ENCODE measurements at places on chromosomes 2 and 18.
A peak's percentile ranks its signal among the peaks of the same experiment; 100 is the strongest.

GRCh38 chr18:44388329-44388728 is 292.4 kb upstream of the SETBP1 start:
- DNase-seq: no peak

DNA sequence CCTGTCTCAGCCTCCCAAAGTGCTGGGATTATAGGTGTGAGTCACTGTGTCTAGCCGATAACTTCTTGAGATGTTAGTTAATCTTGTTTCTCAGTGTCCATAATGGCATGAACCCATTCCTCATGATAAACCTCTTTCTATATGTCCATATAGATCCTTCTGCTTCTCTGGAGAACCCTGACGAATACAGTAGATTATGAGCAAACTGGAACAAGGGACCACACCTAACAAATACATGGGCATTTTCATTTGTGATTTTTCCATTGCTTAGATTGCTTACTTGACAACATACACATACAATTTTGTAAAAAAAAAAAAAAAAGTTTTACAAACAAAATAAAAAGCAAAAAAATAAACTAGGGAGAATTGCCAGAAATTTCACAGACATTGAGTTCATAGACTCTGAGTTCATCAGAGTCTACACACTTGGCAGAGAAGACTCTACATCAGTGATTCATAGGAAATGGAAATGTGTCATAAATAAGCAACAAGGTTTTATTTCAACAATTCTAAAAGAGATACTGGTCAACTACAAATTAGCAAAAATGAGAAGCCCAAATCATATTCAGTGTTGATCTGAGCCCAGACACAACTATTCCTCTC is 96.7 kb downstream of the GALR1 start:
- no peak for DNase-seq

DNA sequence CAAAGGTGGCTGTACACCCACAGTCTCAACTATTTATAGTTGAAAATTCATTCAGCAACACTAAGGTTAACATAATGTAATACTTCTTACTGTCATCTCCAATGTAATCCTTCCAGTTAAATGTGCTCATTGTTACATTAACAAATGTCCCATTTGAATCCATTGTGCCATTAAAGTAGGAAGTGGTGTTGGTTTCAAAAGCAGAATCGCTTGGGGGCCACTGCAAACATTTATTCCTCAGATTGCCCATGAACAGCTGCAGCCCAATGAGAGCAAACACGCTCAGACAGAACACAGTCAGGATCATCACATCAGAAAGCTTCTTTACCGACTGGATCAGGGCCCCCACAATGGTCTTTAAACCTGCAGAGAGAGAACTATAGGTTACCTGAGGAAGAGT is 41.4 kb downstream of the SCN3A start:
- no peak for DNase-seq

GRCh38 chr2:71100195-71100964 is 29.6 kb downstream of the MCEE start:
- peak; percentile 25 for DNase-seq

DNA sequence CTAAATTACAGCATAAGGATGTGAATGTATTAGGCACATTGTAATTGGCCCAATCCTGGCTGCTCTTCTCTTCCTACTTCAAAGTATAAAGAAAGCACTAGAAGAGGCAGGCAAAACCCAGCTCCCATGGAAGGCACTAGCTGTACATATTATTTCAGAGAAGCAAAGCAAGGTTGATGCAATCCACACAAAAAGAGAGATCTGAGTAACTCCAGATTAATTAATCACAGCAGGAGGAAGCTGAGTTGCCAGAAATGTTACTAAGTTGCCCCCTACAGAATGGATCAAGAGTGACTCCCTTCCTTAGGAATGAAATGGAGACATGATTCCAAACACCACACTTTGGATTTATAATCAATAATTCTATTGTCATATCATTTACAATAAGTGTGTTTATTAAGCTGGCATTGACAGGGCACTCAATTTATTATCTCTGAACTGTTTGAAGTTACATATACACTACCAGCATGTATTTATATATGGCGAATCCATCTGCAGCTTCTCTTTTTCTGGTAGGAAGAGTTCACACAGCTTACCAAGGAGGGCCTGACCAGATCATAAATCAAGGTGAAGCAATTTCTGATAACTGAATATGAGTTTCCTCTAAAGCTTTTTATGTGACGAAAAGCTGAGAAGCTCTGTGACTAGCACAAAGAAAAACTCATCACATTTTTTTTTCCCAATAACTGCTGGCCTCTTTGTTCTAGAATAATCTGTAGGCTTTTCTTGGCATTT is 393.1 kb upstream of the LYPD1 start:
- no peak for DNase-seq

DNA sequence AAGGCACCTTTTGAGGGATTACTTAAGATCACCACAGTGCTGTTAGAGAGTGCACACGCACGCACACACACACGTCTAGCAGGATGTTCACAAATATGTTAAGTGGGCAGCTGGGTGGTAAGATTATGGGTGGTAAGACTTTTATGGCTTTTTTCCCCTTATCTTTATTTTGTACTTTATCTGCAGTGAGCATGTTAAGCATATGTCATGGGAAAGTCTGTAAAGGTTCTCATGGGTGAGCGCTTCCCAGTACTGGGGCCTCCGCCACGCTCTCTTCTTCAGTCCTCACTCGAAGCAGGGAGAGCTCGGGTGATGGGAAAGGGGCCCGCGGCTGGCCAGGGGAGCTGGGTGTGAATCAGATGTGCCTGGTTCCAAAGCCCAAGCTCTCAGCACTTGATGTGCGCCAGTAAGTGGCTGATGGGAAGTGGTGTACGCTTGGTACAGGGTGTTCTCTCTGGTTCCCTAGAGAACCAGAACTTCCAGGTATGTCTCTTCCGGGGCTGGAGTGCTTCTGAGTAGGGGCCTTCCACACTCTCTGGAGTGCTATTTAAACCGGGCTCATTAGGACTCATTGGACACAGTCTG is 83.9 kb upstream of the YWHAQ start:
- DNase-seq: no peak

GRCh38 chr18:486929-487740 is 13.4 kb downstream of the COLEC12 start:
- no peak for DNase-seq

DNA sequence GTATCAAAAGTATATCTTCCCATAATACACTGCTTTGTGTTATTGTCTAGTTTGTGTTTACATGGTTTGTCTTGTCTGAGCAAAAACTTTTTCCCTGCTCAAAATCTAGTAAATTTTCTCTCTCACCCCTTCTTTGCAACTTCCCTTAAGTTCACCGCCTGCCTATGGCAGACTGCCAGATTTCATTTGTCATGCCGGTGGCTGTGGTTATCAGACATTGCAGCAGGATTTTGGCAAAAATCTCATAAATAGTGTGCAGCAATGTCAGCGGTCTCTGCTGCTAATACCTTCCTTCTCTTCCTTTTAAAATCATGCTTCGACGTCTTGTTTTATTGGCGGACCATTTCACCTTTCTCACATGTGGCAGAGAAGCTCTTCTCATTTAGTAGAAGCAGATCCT is 45.6 kb upstream of the TMEM178A start:
- no peak for DNase-seq

GRCh38 chr2:95149397-95149984 is 10.2 kb downstream of the ZNF514 start:
- DNase-seq: no peak

GRCh38 chr2:222521099-222521498 is 96.8 kb downstream of the SGPP2 start:
- DNase-seq: no peak

DNA sequence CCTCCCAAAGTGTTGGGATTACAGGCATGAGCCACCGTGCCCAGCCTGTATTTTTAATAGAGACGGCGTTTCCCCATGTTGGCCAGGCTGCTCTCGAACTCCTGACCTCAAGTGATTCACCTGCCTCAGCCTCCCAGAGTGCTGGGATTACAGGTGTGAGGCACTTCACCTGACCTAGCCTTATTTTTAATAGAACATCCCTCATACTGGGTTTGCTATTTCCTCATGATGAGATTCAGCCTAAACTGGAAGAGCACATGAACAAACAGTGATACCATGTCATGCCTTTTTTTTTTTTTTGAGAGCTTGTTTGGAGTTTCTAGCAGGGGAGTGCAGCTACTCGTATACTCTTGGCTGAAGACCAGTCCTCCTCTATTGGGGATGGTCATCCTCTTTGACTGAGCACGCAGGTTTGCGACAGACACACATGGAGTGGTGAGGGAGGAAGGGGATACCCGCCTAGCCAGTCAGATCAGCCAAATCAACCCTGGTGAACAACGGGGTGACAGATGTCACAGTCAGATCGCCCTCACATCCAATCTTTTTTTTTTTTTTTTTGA is 67.6 kb downstream of the USP37 start:
- no peak for DNase-seq

DNA sequence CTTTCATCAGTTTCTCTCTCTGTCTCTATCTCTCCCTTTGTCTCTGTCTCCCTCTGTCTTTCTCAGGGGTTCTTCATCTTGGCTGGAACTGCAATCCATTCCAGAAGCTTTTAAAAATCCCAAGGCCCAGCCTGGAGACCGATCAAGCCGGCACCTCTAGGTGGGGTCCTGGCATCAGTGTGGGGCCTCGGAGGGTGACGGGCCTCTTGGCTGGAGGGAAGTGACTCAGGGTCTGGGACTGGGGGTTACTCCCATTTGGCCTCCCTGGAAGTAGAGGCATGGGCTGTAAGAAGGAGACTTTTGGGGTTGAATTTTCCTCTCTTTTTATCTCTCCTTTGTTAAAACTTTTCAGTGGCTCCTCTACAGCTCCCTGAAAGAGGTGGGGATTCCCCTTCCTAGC is 52.8 kb upstream of the OTOF start:
- DNase-seq: no peak

- no peak for DNase-seq
Measured at GRCh38 chr2:215260097-215260677, 51.7 kb upstream of the ATIC start.

- no peak for DNase-seq
Measured at GRCh38 chr18:76450452-76451395, 44.3 kb downstream of the ZNF516 start.

- DNase-seq: no peak
Measured at GRCh38 chr2:83949361-83949760, 509.7 kb downstream of the SUCLG1 start.

DNA sequence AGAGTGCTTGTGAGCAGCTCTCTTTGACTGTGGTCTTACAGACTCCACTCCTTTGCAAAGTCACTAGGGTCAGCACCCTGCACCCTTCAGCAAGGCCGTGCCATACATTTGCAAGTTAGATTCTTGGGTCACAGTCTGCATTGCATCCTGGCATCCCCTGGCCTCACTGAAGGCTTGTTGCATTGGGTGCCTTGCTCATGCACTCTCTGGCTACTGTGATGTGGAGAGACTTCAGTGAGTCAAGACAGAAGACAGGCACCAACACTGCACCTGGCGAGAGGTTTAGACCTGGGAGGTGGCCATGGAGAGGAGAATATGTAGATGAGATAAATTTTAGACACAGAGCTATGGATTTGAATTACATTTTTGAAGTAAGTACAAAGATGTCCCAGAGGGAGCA is 146.4 kb upstream of the COPS8 start:
- DNase-seq: no peak

DNA sequence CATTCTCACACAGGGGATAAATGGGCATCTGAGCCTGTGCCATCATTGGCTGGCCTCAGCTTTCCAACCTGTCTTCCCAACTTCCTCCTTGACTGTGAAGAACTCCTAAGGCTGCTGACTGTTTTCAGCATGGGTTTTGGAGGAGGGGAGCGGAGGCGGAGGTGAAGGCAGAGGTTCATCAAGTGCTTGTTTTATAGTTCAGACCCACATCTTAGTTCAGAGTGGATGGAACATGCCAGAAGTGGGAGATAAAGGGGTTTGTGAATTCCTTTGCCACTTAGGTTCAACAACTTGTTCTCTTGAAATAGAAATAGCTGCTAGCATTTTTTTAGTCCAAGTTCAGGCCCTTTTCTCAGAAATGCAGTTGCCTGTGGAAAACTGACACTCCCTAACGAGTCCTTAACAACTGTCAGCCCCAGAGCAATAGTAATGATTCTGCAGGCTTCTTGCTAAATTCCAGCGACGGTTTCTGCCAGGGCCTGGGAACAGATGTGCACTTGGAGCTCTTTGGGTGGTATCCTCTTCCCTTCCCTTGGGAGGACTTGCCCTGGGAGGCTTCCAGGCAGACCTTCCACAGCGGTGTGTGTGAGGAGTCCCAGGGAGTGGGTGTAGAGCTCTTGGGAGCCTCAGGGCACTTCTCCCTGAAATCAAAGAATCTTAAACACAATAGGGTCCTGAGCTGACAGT is 30.1 kb upstream of the ITGA6 start:
- DNase-seq: no peak

- DNase-seq: no peak
Measured at GRCh38 chr2:74873678-74874640, 40.0 kb downstream of the HK2 start.

- no peak for DNase-seq
Measured at GRCh38 chr2:241489733-241490680, 18.4 kb downstream of the STK25 start.

DNA sequence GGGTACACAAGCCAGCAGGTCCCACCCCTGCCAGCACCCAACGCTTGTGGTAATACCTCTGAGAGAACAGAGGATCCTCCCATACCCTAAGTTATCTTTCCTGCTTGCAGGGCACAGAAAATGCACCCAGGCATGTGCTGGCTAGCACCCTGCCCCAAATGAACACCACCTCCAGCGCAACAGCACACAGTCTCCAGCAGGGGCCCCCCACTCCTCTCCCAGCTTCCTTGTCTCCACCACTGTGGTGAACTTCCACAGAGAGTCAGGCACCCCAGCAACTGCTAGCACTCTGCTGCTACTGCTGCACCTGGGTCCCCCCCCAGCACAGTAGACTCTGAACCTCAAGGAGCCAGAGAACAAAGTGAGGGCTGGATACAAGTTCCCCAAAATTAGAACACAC is 216.8 kb upstream of the CNTNAP5 start:
- DNase-seq: no peak

GRCh38 chr2:71892896-71893295 is 254.8 kb downstream of the CYP26B1 start:
- no peak for DNase-seq

- DNase-seq: no peak
Measured at GRCh38 chr2:104033399-104033798, 820.5 kb upstream of the POU3F3 start.

- peak; percentile 52 for DNase-seq
Measured at GRCh38 chr2:216371721-216372702, at the start of gene MARCHF4. Gene MARCHF4 (minus strand): TSS chr2:216372483. CDS start chr2:216370260, 2,223 bp downstream.

DNA sequence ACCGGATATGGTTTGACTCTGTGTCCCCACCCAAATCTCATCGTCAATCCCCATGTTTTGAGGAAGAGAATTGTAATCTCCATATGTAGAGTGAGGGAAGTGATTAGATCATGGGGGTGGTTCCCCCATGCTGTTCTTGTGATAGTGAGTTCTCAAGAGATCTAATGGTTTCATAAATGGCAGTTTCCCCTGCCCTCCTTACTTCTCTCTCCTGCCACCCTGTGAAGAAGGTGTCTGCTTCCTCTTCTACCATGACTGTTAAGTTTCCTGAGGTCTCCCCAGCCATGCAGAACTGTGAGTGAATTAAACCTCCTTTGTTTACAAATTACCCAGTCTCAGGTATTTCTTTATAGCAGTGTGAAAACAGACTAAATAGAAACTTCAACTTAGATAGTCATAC is 69.5 kb downstream of the SESTD1 start:
- DNase-seq: no peak

Measured in T-helper 2 cell (primary cell).